ENCODE measurements at places on chromosomes 4 and X.

GRCh38 chrX:13015536-13016236, 28.7 kb downstream of the FAM9C start:
- no peaks in the 10 kb centered on the region for H3K36me3 ChIP-seq
- no peak for DNase-seq
- H3K4me3 ChIP-seq: no peak overlapping the region
- no peaks in the 10 kb centered on the region for H3K4me1 ChIP-seq

DNA sequence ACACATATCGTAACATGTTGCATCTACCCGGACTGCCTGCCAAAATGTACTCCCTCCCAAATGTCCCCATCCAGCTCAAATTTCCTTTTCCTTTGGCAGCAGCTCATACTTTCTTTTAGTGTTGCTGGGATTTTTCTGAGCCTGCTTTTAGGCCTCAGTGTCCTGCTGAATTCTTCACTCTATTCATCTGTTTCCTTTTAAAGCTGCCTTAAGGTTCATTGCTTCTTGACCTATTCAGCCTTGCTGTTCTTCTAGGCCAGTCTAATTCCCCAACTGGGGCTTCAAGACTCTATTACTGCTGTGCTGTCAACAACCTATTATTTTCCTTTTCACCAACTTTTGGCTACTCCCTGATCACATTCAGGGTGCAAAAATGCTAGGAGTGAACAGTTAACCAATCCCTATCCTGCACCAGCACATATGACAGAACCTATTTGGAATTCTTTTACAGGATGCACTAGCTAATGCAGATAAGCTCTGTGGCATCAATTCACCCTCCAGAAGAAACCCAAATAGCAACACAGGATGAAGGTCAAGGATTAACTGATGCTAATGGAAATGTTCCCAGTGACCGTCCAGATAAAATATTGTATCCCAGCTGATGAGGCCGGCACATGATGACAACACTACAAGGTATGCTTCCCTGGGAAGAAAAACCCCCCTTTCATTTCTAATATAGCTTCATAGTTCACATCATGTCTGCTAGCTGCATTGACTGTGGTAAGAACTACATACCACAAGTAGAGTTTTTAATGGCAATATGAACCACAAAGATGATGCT, 114.7 kb upstream of the TTC29 start:
- DNase-seq: no peak
- H3K27ac ChIP-seq: peak overlapping the region; percentile 21
- no peaks in the 10 kb centered on the region for H3K36me3 ChIP-seq
- H3K4me1 ChIP-seq: no peaks in the 10 kb centered on the region
- H3K27me3 ChIP-seq: no peaks in the 10 kb centered on the region
- H3K4me3 ChIP-seq: no peak overlapping the region

DNA sequence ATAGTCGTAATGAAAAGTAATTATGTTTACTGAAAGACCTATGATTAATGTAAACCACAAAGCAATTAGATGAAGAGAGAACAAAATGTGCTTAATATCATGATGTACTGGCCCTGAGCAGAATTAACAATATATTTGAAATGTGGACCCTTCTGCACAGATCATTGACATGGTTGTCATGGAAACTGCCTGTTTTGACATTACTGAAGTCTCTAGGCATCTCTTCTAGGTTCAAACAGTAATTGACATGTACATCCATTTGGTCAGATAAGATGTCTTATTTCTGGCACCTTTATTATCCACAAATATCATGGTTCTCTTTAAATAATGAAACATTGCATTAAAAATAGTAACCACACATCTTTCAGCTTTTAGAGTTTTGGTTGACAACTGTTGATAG, 251.7 kb upstream of the GNPDA2 start:
- DNase-seq: no peak
- no peaks in the 10 kb centered on the region for H3K36me3 ChIP-seq
- no peaks in the 10 kb centered on the region for H3K27me3 ChIP-seq
- no peak overlapping the region for H3K4me3 ChIP-seq
- H3K4me1 ChIP-seq: no peaks in the 10 kb centered on the region

GRCh38 chr4:31037703-31038102, 317.5 kb downstream of the PCDH7 start:
- H3K4me3 ChIP-seq: no peak overlapping the region
- peaks cover 10% of the 10 kb centered on the region for H3K4me1 ChIP-seq
- no peaks in the 10 kb centered on the region for H3K27me3 ChIP-seq
- H3K27ac ChIP-seq: no peak overlapping the region

DNA sequence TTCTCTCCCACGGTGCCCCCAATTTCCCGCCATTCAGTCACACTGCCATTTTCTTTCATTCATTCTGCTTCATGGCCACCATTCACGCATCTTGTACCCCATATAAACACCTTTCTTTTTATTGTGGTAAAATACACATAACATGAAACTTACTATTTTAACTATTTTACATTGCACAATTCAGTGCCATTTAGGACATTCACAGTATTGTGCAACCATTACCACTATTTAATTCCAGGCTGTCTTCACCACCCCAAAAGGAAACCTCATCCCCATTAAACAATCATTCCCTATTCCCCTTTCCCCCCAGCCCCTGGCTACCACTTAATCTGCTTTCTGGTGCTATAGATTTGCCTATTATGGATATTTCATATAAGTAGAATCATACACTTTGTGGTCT, 15.9 kb downstream of the SPACA5 start:
- H3K4me1 ChIP-seq: no peaks in the 10 kb centered on the region
- no peaks in the 10 kb centered on the region for H3K27me3 ChIP-seq
- H3K27ac ChIP-seq: no peak overlapping the region
- DNase-seq: no peak
- no peak overlapping the region for H3K4me3 ChIP-seq

- no peak for DNase-seq
- no peaks in the 10 kb centered on the region for H3K27me3 ChIP-seq
- no peaks in the 10 kb centered on the region for H3K36me3 ChIP-seq
- H3K27ac ChIP-seq: no peak overlapping the region
- no peak overlapping the region for H3K4me3 ChIP-seq
Observed at GRCh38 chr4:42915484-42915883, 23.0 kb downstream of the GRXCR1 start.

DNA sequence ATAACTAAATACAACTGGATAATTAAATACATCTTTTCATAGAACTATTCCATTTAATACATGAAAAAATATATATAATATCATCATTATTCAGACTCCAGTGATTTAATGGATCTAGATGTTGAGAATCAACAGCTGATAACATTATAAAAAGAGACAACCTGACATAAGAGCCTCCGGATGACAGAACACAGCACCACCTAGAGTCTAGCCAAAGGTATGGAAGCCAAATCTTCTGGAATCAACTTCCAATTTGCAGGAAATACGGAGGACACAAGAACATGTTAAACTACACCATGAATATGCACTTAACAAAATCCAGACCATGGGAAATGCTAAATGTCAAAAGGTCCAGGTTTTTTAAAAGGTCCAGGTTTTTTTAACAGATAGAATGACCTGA, 55.0 kb downstream of the LRBA start:
- no peak overlapping the region for H3K27ac ChIP-seq
- peaks cover 17% of the 10 kb centered on the region for H3K36me3 ChIP-seq
- H3K4me1 ChIP-seq: no peaks in the 10 kb centered on the region
- no peaks in the 10 kb centered on the region for H3K27me3 ChIP-seq

GRCh38 chr4:155085843-155086530, 122.4 kb upstream of the NPY2R start:
- no peak overlapping the region for H3K4me3 ChIP-seq
- no peak overlapping the region for H3K27ac ChIP-seq
- DNase-seq: no peak
- H3K27me3 ChIP-seq: no peaks in the 10 kb centered on the region
- H3K36me3 ChIP-seq: no peaks in the 10 kb centered on the region

DNA sequence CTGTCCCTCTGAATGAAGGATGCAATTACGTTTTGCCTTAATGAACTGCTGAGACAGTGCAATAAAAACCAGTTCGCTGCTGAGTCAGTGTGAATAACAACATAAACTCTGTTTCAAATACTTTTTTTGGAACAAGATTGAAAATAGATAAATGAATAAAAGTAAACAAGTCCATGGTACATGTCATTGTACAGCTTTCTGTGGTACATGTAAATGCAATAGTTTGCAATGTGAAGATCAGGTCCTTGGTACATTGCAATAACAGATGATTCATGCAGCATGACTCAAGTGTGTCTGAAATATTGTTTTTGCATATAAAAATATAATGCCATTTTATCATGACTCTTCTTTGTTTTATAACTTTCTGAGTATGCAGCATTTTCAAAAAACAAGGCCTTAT, 193.4 kb upstream of the PACRGL start:
- no peaks in the 10 kb centered on the region for H3K4me1 ChIP-seq
- no peak for DNase-seq
- H3K27me3 ChIP-seq: no peaks in the 10 kb centered on the region
- H3K36me3 ChIP-seq: no peaks in the 10 kb centered on the region

DNA sequence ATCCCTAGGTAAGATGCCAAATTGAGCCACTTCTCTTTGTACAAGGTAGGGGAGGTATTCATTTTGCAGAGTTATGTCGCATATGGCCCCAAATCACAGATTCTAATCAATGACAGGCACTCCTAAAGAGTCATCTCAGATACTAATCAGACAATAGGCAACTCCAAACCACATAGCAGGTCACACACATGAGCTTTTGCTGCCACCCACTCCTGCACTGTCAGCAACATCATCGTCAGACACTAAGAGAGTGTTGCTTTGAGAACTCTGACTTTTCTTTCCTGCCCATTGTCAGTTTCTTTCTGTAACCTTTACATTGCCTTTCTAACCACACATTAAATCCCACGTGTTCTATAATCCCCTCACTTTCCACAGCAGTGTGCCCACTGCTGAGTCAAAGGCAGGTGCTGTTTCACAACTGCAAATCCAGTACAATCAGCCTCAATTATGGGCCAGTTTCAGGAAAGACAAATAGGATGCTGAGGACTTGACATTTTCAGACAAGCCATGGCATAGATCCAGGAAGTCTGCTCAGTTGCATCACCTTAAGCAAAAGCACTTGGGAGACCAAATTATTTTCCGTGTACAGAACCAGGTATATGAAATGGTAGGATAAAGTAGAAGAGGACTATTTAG, 23.5 kb downstream of the TMEM31 start:
- no peak overlapping the region for H3K4me3 ChIP-seq
- DNase-seq: no peak
- no peaks in the 10 kb centered on the region for H3K36me3 ChIP-seq
- H3K27me3 ChIP-seq: peaks cover 3% of the 10 kb centered on the region

DNA sequence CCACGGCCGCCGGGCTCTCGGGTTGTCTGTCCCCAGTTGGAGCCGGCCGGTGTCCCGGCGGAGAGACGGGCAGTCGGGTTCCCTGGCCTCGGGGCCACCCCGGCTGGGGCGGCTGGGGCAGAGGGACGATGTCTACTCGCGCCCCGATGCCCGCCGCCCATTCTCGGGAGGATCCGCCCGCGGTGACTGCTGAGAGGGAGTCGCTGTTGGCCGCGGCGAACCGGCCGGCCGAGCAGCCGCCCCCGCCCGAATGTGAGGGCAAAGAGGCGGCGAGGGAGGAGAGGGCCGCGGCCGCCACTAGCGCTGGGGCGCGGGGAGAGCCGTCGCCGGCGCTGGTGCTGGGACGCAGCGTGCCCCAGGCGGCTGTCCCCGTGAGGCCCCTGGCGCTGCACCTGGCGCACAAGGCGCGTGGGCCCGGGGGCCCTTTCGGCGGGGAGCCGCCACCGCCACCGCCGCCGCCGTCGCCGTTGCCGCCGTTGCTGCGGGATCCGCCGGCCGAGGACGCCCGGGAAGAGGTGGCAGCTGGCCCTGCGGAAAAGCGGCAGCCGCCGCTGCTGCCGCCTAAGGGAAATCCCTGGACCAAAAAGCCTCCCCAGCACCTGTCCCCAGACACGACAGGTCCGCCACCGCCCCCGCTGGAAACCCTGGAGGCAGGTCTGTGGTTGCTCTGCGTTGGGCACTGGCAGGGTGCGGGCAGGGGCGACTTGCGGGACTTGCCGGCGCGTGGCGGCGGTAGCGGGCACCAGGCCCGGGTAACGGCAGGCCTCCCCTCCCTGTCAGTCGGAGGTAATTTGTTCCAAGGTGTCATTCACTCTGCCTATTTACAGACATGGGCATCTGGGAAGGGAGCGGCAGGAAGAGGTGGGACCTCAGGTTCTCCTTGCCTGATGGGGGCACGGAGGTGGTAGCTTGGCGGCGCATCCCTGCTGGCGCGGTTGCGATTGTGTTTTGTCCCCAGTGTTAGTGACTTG, 739 bp downstream of the LARP1B start:
- H3K4me1 ChIP-seq: no peaks in the 10 kb centered on the region
- peak overlapping the region; percentile 95 for H3K4me3 ChIP-seq
- H3K36me3 ChIP-seq: no peaks in the 10 kb centered on the region
- H3K27me3 ChIP-seq: no peaks in the 10 kb centered on the region

- no peaks in the 10 kb centered on the region for H3K4me1 ChIP-seq
- H3K36me3 ChIP-seq: peaks cover 3% of the 10 kb centered on the region
- no peaks in the 10 kb centered on the region for H3K27me3 ChIP-seq
- no peak for DNase-seq
Observed at GRCh38 chrX:125378205-125378604, 58.5 kb downstream of the TEX13C start.

DNA sequence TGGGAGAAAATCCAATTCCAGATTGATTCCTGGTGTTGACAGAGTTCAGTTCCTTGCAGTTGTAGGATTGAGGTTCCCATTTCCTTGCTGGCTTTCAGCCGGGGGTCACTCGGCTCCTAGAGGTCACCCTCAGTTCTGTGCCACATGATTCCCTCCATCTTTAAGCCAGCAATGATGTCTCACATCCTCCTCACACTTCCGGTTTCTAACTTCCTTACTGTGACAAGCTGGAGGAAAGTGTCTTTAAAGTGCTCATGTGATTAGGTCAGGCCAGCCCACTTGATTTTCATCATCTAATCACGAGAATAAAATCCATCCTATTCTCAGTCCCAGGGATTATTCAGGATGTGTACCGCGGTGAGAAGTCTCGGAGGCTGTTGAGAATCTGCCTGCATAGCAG, 19.4 kb upstream of the SMIM31 start:
- no peak overlapping the region for H3K27ac ChIP-seq
- no peaks in the 10 kb centered on the region for H3K4me1 ChIP-seq
- no peaks in the 10 kb centered on the region for H3K27me3 ChIP-seq
- H3K4me3 ChIP-seq: no peak overlapping the region
- no peaks in the 10 kb centered on the region for H3K36me3 ChIP-seq

DNA sequence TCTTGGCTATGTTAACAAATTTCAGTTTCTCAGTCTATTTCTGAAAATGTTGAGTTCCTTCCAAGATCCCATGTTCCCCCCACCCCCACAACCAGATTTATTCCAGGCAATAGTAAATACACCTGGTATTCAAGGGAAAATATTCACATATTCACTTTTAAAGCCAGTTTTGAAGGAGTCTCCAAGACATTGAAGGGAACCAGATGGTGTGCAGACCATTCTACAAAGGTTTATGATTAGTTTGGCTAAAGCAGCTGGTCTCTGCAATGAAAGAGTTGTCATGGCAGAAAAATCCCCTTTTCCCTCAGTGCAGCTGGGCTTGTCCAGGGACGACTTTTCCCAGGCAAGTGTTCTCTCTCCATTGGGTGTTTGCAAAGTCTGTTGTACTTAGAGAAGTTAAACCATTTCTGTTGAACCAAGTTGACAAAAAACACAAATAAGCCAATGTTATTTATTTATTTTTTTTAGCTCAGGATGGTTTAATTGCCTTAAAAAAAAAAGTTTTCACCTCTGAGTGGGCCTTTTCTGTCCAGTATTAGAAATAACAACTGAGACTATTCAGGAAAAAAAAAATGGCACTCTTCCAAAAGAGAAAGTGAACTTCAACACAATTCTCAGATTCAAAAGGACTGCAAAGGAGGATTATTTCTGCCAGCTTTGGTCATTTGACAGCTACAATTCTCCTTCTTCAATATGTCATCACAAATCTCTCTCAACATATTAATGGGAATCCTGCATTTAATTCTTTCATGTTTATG, 410.6 kb downstream of the IL1RAPL1 start:
- no peaks in the 10 kb centered on the region for H3K36me3 ChIP-seq
- no peaks in the 10 kb centered on the region for H3K27me3 ChIP-seq
- H3K4me1 ChIP-seq: no peaks in the 10 kb centered on the region
- DNase-seq: no peak
- no peak overlapping the region for H3K27ac ChIP-seq
